ENCODE measurements at places on chromosomes 1 and 21.
A peak's percentile ranks its signal among the peaks of the same experiment; 100 is the strongest.

DNA sequence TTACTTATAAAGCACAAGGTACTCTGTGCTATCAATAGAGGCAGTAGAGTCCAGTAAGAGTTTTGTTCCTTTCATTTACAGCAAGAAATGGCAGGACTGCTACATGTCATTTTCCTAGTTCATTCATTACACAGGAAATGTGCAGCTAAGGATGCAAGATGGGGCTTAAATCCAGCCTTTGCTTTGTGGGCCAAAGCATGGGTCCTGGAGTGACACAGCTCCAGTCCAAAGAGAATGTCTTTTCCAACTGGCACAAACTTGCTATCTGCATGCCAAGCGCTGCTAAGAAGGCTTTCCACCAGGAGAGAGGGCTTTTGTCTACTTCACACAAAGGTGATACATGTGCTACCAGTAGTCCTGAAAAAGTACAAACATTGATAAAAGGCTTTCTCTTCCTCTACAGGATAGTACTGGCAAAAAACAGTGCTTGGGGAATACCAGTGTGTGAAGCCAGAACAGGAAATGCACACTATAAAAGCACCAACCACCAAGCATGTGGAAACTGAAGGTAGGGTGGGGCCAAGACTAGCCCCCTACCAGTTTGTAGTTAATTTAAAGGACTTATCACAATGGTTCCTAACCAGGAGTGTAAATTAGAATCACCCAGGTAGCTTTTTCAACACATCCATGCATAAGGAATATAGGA, 68.7 kb downstream of the ARID4B start:
- no peak for DNase-seq

GRCh38 chr1:6591222-6591621, 11.4 kb downstream of the ZBTB48 start:
- DNase-seq = peak; percentile 18

DNA sequence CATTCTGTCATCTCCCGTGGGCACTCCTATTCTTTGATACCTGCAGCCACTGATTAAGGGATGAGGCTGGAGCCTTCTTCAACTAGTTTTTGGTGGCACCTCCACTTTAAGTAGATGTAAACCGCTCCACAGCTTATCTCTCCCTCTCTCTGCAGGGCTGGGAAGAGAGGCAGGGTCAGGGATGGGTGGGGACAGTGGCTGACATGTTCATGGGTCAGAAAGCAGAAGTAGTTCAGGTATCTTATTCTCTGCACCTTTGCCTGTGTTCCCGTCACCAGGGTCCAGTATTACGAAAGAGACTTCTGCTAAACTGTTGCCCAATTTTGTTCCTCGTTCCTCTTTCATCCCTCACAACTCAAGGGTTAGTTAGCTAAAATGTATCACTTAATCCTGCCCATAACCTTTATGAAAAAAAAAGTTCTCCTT, 51.7 kb upstream of the EDEM3 start:
- DNase-seq = no peak

- no peak for DNase-seq
Measured at GRCh38 chr1:84617349-84617748, 43.1 kb upstream of the CTBS start.

- DNase-seq = no peak
Measured at GRCh38 chr1:70086897-70087296, 118.5 kb downstream of the LRRC40 start.

DNA sequence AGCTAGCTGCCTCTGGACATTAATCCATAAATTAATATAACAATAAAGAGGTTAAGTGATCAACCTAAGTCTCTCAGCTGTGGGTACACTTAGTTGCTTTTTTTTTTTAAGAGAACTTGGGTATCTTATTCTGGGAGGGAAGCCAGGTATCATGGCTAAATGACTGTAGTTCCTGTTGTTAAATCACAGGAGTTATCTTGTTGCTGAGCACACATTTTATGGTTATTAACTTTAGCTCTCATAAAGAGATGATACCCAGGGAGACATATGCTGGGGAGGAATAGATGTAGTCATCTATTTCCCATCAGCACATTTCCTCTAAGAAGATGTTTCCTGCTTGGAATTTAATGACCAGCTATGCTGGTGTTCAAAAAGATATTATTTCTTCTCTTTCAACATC, 227.8 kb downstream of the PTGER3 start:
- DNase-seq = no peak

DNA sequence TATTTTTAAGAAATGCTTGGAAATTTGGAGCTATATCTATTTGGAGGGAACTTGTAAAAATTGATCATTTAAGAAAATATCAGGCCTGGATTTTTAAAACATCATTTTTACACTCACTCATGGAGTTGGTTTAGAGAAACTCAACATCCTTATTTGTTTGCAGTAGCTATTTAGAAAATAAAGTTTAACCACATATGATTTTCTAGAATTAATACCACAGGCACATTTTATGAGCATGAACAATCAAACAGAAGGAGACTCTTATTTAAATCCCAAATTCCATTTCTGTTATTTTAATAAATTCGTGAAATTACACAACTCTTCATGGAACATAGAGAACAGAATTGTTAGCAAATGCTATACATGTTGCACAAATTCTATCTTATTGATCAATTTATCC, 3.2 kb downstream of the CDKN2C start:
- DNase-seq = no peak

GRCh38 chr1:226987179-226987536, 47.1 kb downstream of the COQ8A start:
- DNase-seq = no peak

GRCh38 chr1:89599332-89599630, 33.6 kb upstream of the LRRC8C start:
- DNase-seq = no peak

DNA sequence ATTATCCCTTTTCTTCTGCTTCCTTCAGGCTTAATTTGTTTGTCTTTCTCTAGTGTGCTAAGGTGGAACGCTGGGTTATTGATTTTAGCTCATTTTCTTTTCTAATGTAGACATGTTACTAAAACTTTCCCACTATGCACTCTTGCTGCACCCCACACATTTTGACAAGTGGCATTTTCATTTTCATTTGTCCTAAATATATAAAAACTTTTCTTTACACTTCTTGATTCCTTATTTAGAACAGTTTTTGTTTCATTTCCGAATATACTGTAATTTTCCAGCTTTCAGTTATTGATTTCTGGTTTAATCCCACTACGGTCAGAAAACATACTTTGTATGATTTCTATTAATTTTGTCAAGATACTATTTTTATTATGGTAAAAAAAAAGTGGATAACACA, 25.3 kb downstream of the SH3BP5L start:
- DNase-seq = no peak

- DNase-seq = no peak
Measured at GRCh38 chr1:48943393-48943792, 166.7 kb upstream of the BEND5 start.

GRCh38 chr21:36129219-36129618, 5.7 kb upstream of the CBR3 start:
- DNase-seq = no peak

DNA sequence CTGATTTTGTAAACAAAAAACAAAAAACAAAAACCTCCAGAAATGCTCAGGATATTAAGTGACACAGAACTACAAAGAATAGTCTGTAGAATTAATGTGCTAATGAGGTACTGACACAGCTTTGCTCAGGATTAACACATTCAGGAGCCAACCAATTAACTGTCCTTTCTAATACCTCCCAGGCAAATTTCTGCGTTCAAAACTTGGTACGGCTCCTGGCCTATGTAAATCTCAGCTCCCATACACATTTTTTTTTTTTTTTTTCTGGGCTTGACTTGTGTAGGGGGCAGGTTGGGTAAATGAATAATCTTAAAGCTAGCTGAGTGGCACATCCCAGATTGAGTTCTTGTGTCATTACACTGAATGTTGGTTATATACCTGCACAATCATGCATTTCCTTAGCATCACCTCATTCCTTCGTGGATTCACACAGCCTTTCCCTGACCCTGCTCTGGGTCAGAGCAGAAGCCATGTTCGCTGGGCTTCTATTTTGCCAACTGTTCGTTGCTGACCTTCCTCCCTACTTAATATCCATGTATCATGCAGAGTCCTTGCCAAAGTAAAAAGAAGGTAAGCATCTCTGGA, 12.6 kb upstream of the IER5 start:
- DNase-seq = no peak

GRCh38 chr1:211975152-211975941, 60.0 kb downstream of the INTS7 start:
- DNase-seq = no peak

- no peak for DNase-seq
Measured at GRCh38 chr21:44694776-44695175, 2.2 kb upstream of the KRTAP10-12 start.

DNA sequence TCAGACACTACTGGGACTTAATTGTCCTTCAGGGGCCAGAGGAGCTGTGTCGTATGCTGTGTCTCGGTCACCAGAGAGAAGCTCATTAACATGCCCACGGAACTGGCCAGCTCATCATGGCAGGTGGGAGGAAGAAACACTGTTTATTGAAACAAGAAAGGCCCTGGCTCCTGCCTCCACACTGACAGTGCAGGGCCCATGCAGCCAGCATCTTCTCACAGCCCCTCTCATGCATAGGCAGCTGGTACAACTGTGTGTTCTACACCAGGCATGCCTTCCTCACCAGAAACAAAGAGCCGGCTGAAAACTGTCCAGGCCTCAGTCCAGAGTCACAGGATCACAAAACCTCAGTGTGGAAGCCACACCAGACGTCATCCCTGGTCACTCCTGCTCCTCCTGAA, 106.0 kb downstream of the UBE2U start:
- no peak for DNase-seq

GRCh38 chr1:173052681-173053196, 2.0 kb upstream of the TNFSF18 start:
- no peak for DNase-seq

DNA sequence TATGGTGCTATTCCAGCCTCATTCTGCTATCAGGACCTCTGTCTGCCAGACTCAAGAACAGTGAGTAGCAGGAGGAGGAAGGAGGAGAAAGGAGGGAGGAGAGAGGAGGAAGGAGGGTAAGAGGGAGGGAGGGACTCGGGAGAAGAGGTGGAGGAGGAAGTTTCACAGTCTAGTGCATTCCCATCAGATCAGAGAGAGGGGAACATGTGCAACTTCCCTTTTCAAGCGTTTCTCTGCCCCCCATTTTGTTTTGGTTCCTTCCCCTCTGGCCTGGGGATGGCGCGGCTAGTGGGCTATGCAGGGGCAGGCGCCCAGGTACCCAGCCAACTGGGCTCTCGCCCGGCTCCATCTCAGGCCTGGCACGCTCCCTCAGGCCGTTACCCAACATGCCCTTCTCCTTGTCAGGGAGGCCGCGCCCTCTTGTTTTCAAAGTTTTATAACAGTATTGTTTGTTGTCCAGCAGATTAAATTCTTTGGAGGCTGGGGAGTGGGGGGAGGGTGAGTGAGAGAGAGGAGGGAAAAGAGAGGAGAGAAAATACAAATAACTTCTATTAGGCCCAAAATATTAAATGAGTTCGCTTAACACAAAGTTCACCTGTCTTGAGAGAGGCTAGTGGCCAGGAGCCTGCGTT, 56.0 kb downstream of the CD46 start:
- DNase-seq = no peak

DNA sequence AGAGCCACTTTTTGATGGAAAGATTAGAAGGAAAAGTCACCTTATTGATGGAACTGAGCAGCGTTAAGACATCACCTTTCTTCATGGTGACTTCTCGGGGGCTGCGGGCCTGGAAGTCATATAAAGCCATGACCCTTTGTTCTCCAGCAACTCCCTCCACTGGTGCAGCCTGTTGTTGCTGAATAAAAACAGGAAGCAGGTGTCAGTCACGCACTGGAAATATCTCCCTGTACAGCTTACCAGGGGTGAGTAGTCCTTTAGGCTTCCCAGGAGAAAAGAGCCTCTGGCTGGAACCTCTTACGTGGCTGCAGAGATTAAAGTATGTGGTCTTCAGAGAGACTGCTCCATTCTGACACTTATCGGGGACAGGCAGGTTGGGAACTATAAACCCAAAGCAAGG, 31.9 kb downstream of the SPTA1 start:
- peak; percentile 38 for DNase-seq

- DNase-seq = no peak
Measured at GRCh38 chr1:202205523-202206190, 12.1 kb downstream of the LGR6 start.

DNA sequence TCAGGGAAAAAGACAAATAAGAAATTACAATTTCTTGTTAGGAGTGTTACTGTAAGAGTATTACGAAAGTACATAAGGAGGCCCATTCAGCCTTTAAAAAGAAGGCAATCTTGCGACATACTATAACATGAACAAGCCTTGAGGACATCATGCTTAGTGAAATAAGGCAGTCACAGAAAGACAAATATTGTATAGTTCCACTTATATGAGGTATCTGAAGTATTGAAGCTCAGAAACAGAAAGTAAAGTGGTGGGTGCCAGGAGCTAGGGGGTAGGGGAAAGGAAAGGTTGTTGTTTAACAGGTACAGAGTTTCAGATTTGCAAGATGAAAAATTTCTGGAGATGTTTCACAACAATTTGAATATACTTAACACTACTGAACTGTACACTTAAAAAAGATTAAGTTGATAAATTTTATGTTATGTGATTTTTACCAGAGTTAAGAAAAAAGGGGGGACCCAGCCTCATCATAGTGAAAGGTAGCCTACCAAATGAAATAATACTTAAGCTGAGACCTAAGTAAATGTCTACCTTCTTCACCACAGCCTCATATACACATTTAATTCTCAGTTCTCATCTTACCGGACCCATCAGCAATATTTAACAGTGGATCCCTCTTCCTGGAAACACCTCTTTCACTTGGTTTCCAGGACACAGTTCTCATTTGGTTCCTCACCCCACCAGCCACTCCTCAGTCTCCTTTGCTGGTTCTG, 19.5 kb downstream of the USP24 start:
- DNase-seq = no peak

DNA sequence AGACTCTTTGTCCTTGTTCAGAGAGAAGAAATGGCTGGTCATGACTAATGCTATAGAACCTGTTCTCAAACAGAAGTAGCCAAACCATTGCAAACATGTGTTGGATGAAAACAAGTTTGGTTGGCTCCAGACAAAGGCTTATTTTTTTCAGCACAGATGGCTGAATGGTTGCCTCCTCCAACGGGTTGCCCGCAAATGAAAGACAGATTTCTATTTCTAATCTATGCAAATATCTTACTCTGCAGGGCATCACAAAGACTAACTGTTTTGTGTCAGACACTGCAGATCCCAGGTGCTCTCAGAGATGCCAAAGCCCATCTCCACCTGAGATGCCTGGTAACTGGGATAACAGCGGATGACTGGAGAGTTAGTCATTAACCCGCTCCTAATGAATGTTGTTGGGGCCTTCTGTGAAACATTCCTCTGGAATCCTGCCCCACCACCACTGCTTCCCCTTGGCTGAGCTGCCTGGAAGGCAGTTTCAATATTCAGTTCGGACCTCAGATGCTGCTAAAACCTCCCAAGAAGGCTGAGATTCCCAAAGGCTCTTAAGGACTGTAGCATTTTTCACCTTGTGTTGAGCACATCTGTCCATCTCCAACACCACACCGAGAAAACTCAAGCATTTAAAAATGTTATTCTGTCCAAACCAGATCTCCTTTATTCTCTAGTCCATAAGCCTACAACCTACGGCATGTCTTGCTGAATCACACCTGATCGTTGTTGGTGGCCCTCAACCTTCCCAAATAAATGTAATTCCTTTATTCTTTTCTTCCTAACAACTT, 104.4 kb downstream of the PTPN14 start:
- DNase-seq = peak; percentile 72

Data from femur (tissue), 1 donor.